ENCODE measurements at places on chromosomes 12 and 14.

GRCh38 chr14:70810621-70811020, 1.3 kb upstream of the MAP3K9 start:
- DNase-seq: no peak

DNA sequence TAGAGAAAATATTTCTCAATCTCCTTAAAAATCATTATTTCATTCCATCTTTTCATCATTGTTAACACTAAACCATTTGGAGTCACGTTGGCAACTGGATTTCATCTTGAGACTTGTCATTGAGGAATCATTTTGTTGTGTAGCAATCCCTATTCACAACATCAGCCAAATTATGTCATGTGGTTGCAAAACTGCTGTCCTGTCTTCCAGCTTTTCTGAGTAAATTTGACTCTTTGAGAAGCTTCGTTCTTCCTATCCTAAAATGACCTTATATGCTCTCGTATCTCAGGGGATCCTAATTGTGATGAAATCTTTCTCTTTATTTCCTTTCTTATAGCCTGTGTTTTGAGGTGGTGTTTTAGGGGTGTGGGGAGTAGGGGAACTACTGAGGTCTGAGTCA, 30.6 kb upstream of the KICS2 start:
- no peak for DNase-seq

- no peak for DNase-seq
Measured at GRCh38 chr12:91432089-91432488, 249.5 kb upstream of the DCN start.

GRCh38 chr12:91778091-91778832, 367.4 kb downstream of the BTG1 start:
- DNase-seq: no peak

- DNase-seq: no peak
Measured at GRCh38 chr12:56315249-56315621, 553 bp downstream of the CNPY2 start.

DNA sequence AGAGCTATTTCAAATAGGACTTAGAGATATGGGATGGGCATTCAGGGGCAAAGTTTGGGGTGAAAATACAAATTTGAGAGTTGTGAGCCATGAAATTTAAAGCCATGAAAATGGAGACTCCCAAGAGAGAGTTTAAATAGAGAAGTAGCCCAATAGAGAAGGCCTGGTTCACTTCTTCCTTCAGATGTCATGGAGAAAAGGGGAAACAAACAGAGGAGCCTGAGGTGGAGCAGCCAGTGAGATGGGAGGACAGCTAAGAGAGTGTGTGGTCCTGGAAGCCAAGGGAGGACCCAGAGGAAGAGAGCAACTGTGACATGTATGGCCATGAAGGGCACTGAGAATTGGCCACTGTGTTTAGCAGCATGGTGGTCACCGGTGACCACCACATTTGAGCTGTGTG, 12.3 kb upstream of the DYNLL1 start:
- no peak for DNase-seq

- DNase-seq: no peak
Measured at GRCh38 chr12:116977465-116978380, 67.0 kb downstream of the FBXW8 start.

GRCh38 chr12:20548611-20549010, 146.5 kb upstream of the SLCO1C1 start:
- no peak for DNase-seq

DNA sequence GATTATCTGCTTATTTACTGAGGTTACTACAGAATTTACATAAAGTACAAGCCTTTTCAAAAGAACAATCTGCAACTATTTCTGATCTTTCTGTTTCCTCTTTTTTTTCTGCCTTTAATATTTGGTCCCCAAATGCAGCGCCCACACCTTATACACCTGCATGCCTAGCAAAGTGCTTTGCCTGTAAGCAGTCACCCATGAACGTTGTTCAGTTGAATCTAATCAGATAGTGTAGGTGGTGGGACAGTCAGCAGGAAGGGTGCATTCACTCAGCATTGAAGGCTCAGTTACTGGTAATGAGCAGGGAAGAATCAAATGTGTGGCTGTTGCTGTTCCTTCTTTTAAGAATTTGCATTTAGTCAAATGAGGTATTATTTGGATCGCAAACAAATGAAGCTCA, 108.4 kb downstream of the GPR135 start:
- no peak for DNase-seq

GRCh38 chr14:64674829-64675228, 29.4 kb upstream of the PLEKHG3 start:
- DNase-seq: no peak

GRCh38 chr12:67669217-67669933, 20.8 kb downstream of the DYRK2 start:
- DNase-seq: no peak

GRCh38 chr12:49863946-49864797, 21.3 kb upstream of the BCDIN3D start:
- no peak for DNase-seq

DNA sequence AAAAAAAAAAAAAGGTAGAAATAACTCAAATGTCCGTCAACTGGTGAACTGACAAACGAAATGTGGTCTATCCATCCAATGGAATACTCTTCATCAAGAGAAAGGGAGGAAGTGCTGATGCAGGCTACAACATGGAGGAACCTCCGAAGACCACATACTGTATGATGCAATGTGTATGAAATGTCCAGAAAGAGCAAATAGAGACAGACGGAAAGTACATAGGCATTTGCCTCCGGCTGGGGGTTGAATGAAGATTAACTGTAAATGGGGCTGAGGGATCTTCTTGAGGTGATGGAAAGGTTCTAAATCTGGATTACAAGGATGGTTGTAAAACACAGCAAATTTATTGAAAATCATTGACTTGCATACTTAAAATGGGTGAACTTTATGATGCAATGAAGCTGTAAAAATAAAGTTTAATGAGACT, 35.4 kb downstream of the DLK1 start:
- no peak for DNase-seq

DNA sequence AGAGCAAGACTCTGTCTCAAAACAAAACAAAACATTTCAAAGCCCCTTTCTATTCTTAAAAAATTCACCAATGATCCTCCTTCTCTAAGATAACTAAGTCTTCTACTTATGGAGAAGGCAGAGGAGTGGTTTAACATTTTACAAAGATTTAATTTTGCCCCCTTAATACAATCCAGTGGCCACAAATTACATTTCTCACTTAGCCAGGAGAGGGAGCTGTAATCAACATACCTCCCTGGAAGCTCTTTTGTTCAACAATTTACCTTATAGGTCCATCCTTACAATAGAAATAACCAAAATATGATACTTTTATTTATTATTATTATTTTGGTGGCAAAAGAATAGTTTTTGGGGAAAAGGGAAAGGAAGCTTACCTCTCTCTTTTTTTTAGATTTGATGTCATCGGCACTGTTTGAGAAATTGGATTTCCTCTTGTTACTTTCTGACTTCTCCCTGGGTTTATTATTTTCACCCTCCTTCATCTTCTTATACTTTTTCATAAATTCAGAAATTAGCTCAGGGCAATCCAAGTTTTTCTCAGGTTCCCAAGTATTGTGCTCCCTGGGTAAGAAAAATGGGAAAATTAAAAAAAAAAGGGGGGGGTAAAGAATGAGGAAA, 28.1 kb downstream of the CBX5 start:
- DNase-seq: peak; percentile 61

DNA sequence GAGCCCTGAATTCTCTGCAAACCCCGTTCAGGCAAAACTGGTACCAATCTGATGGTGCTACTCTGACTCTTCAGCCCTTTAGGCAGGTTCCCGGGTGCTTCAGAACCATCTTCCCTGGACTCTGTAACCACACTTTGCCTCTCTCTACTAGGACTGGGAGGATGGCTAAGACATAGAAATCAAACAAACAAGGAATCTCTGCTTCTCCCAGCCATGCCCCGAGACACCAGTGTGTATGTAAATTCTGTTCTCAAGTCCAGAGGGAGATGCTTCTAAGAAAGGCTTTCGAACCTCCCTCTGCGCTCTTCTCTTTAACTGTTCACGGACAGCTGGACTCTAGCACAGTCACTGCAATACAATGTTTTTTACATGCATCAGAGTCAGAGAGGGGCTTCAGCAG, 1.9 kb upstream of the KCNK10 start:
- no peak for DNase-seq

DNA sequence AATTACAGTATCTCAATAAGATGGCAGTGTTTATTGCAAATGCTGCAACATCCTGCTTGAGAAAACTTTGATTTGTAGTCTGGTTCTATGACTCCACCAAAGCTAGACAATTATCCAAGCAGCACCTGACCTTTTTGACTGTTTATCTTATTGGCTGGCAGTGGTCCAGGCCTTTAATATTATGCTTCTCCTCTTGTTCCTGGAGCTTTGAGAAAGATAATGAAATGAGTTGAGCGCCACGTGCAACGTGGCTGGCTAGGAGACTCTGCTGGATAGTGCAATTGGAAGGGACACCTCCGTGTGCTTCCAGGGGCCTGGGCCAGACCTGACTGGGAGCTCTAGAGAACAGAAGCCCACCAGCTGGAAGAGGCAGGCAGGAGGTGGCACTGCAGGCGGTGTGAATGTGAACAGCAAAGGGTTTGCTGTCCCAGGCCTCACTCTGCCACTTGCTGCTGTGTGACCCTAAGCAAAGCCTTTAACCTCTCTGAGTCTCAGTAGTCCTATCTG, 349.3 kb downstream of the CACNA1C start:
- DNase-seq: no peak

DNA sequence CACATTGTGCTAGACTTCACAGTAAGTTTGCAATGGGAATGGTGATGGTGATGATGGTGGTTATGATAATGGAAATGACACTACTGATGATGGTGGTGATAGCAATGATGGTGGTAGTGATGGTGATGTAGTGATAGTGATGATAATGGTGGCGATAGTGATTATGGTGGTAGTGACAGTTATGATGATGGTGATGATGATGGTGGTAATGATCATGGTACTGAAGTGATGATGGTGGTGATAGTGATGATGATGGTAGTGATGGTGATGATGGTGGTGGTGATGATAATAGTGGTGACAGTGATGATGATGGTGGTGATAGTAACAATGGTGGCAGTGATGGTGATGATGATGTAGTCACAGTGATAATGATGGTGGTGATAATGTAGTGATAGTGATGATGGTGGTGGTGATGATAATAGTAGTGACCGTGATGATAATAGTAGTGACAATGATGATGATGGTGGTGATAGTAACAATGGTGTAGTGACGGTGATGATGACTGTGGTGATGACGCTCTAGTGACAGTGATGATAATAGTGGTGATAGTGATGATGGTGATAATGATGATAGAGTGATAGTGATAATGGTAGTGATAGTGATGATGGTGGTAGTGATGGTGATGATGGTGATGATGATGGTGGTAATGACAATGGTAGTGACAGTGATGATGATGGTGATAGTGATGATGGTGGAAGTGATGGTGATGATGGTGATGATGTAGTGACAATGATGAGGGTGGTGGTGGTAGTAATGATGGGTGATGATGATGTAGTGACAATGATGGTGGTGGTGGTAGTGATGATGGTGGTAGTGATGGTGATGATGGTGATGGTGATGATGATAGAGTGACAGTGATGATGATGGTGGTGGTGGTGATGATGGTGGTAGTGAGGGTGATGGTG, 222.9 kb upstream of the PWP1 start:
- DNase-seq: no peak

DNA sequence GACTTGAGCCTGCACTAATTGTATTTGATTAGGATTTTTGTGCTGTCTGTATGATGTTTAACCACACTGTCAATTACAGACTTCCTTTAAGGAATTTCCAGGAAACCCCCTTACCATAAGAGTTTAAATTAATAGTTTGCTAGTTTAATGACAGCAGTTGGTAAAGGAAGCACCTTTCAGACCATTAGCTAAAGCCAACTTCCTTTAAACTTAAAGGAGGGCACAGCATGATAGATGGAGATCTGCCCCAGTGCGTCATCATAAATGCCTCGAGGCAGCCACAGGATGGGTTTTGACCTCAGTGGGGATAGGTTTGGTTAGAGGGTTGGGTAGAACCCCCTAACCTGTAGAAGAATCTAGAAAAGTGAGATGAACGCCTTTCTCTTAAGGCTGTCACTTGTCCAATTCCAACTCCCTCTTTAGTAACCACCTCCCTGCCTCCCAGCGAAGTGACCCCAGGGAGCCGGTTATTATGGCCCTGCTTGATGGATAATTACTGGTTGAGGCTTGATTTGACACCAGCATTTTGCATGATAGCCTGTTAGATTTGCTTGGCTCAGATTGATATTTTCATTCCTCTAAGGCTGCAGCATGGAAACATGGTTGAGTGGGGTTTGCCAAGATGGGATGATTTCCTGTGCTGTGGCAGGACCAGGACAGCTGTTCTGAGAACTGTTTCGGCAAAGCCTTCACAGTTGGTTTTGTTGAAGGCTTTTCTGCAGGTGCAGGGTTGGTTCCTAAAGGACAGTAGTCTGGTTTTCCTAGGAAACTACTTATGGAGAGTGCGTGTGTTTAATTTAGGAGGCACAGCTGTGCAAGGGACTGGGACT, 62.7 kb downstream of the CHST11 start:
- DNase-seq: peak; percentile 36

GRCh38 chr14:68573126-68573525, 219.7 kb downstream of the ZFP36L1 start:
- no peak for DNase-seq

GRCh38 chr12:74393272-74393671, 144.4 kb upstream of the ATXN7L3B start:
- no peak for DNase-seq

DNA sequence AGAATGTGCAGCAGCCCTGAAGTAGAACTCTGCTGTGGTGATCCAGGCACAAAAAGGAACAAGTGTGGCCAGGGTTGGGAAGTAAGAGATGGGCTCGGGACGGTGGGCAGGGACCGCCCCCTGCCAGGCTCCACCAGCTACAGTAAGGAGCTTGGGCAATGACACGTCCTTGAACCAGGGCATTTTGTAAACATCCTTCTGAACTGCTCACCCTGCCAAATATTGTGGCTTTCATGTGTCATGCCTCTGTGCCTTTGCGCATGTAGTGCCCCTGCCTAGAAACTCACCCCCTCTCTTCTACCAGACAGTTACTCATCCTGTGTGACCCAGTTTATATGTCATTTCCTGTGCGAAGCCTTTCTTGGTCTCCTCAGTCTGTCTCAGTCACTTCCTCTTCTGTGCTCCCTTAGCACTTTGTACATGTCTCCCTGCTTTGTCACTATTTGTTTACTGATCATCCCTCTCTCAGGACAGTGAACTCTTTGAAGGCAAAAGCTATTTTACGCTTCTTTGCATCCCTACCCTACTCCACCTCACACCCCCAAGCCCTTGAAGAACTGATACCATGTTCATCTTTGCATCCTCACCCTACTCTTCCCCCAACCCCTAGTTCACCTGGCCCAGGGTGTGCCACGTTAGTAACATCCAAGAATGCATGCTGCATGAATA, 108.9 kb upstream of the PLEKHG7 start:
- peak; percentile 94 for DNase-seq

GRCh38 chr14:102593061-102593824, 794 bp downstream of the RCOR1 start:
- DNase-seq: peak; percentile 49

GRCh38 chr14:24965934-24966578, 83.9 kb downstream of the STXBP6 start:
- no peak for DNase-seq
